ENCODE measurements at places on chromosomes 4 and X.

DNA sequence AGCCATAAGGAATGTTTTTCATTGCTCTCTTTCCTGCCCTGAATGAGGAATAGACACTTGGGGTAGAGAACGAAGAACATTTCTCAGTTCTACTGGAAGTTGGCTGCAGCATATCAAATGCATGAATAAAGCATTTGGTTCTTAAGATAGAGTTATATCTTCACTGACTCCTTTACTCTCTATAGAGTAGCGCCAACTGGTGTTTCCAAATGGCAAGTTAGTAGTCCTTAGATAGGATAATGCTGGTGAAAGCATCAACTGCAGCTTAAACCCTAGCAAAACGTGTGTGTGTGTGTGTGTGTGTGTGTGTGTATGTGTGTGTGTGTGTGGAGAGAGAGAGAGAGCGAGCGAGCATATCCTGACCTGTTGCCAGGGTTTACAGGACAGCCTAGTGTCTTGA lies 62.2 kb upstream of the FRMPD4 start:
- DNase-seq: no peak

DNA sequence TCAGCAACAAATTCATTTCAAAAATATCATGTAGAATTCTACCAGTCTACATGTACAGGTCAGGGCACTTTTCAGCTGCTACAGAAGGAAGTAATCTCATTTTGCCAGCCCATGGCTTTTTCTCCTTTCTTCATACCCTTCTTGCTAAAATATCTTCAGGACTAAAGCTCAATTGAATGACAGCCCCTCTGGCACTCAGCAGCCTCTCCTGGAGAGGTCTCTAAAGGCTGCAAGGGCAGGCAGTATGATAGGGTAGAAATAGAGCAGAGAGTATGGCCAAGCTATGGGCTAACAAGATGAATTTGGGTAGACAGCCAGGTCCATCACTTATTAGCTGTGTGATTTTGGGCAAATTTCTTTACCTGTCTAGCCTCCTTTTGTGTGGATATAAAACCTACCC lies 224.6 kb upstream of the RPL34 start:
- no peak for DNase-seq

DNA sequence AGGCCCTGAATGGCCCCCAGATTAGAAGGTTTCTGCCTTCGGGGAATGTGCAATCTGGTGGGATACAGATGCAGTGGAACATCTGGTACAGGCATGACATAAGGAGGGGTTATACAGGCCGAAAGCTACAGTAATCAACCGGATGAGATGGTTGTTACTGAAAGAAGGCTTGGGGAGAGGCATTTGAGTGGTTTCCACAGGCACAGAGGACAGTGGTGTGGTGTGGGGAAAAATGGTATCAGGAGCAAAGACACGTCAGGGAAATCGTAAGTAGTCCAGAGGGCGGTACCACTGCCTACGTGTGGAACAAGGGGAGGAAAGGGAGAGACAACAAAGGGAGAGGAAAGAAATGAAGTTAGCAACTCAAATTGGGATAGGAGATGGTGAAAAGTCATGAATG lies 3.0 kb downstream of the PDLIM3 start:
- no peak for DNase-seq

DNA sequence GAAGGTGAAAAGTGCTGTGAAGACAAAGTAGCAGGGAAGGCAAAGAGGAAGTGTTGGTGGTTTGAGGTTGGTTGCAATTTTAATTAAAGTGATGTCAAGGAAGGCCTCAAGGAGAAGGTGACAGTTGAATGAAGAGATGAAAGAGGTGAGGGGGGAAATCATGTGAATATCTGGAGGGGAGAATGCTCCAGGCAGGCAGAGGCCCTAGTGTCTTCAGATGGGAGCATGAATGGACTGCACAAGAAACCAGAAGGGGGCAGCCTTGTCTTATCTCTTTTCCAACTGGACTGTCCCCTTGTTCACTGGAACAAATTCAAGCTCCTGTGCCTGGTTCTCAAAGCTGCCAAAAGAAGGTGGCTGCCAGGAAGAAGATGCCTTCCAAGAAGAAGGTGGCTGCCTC lies 68.4 kb downstream of the MAOB start:
- no peak for DNase-seq

DNA sequence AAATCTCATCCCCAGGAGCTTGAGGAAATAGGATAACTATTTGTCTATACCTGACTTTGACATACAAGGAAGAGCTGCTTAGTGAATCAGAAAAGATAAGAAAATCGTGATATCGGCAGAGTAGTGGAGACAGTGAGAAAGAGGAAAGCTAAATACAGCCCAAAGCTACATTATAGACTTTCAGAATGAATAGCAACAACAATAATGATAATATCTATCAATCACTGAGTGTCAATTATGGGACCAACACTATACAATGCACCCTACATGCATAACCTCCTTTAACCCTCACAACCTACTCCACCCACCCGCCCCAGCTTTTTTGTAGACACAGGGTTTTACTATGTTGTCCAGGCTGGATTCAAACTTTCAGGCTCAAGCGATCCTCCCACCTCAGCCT lies 205.1 kb downstream of the PPP3CA start:
- DNase-seq: no peak

- DNase-seq: no peak
Observed at GRCh38 chr4:20370274-20370673, 118.6 kb downstream of the SLIT2 start.

DNA sequence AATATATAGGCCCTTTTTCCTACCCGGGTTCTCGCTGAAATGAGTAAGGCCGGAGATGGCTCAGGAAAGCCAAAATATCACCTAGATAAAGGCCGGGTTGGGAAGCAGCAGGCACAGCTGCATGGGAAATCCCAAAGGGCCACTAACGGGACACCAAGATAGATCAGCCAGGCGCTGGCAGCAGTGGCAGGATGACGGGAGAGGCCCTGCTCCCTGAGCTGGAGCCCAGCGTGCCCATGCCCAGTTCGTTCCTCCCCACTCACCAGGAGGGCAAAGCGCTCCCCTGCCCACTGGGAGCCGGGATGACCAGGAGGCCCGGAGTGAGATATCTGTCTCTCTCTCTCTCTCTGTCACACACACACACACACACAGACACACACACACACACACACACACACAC lies 109.8 kb downstream of the DCTD start:
- DNase-seq: no peak

- no peak for DNase-seq
Observed at GRCh38 chr4:78065508-78066192, 8.5 kb downstream of the FRAS1 start.

- no peak for DNase-seq
Observed at GRCh38 chrX:40263014-40263560, 165.3 kb upstream of the BCOR start.

- DNase-seq: no peak
Observed at GRCh38 chr4:92599044-92599443, 295.3 kb downstream of the GRID2 start.

DNA sequence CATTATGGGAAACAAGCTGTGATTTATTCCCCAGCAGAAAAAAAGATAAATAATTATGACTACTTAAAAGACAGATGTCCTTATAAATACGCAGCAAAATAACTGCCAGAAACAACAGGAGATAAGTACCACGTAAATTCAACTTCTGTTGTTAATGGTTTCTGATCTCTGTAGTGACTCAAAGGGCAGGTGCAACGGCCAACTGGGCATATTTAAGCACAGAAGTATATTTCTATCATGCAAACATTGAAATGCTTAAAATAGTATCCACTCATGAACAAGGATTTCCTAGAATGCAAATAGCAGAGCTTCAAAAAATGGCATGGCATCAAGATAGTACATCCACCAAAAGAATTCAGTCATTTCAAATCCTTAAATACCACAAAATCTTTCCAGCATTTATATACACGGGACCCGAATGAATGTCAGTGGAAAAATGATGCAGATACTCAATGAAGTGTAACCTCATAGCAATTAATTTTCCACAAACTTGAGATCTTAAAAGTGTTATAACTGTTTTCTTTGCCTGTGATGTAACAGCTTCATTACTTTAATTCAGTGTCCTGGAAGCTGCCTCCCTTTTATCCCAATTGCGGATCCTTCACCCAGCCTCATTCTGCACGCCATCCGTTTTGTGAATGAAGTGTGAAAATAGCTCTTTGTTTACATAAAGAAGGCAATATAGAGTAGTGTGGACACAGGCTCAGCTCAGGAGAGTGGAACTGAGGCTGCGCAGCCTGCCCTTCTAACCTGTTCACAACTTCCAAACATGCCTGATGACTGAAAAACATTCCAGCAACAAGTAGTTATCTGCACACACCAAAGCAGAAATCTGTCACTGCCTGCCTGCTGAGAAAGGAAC lies 10.2 kb downstream of the PDGFC start:
- DNase-seq: no peak

All from RPMI8226 (cell line).